ENCODE measurements at places on chromosomes 13 and 19.
A peak's percentile ranks its signal among the peaks of the same experiment; 100 is the strongest.

GRCh38 chr13:113275387-113275786 lies 21.7 kb upstream of the LAMP1 start:
- peak; percentile 28 for DNase-seq

GRCh38 chr19:1066748-1067340 lies at the start of gene ARHGAP45:
ARHGAP45 (plus strand) TSS chr19:1067167; CDS start chr19:1067406, 239 bp downstream.
- peak; percentile 90 for DNase-seq

GRCh38 chr19:338421-338820 lies 6.2 kb downstream of the MIER2 start:
- DNase-seq, result no peak

DNA sequence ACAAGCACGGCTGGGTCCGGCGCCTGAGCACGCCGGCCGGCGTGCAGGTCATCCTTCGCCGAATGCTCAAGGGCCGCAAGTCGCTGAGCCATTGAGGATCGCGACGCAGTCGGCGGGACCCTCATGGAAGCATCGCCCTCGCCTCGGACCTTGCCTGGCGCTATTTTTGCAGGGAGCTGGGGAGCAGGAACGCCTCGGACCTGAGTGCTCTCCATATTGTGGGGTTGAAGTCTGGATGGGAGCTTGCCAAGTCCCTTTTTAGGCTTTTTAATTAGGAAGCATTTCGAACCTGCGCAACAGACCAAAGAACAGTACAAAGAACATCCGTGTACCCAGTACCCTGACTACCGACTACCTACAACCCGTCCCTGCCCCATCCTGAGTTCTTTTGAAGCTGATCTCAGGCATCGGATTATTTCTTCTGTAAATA lies 628 bp downstream of the MRPL34 start:
- no peak for DNase-seq

GRCh38 chr19:3175781-3176714 lies 2.5 kb upstream of the S1PR4 start:
- DNase-seq, result peak; percentile 48

GRCh38 chr19:34109596-34109995 lies 62.7 kb upstream of the LSM14A start:
- DNase-seq, result no peak

- no peak for DNase-seq
These were observed 579.4 kb upstream of the MIR17HG start for GRCh38 chr13:90768116-90768515.

- no peak for DNase-seq
These were observed 5.5 kb upstream of the HAMP start for GRCh38 chr19:35276706-35277281.

DNA sequence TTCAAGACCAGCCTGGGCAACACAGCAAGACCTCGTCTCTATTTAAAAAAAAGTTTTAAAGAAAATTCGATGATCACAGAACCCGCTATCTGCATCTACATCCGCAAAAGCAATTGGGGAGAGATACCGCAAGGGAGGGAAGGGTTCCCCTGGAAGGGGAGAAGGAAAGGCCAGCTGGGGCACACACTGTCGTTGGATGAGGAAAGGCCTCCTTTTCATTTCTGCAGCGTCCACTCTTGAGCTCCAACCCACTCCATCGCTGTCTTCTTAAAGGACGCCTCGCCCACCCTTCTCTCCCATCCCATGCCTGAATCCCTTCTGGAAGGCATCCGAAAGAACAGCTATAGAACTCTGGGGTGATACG lies 3.2 kb upstream of the PRKCG start:
- DNase-seq, result peak; percentile 42

DNA sequence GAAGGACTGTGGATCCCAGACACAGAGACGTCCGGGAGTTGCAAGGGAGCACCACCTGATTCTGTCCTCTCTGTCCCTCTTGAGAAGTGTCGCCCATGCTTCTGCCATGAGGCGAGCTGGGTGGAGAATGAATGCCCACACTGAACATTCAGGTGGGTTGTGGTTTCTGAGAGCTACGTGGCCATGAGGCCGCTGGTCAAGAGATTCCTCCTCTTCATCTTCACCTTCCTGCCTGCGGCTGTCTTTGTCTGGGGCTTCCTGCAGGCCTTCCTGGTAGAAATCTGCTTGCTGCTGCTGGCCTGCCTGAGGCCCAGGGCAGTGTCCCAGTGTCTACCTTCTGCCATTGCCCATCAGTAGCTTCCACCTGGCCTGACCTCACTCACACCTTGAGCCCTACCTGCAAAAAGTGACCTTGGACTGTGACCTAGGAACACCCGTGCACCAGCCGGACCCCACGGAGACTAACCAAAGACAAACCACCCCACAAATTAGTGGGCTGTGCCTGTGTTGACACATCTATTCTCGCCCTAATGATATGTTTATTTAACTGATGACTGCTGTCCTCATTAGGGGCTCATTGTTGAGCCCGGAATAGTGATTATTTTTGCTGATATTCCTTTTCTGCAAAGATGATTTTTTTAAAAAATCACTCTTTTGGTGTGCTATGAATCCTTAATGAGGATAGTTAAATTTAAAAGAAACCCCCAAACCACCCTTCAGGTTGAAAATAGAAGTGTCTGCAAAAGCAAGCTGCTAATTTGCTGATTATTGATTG lies 38.7 kb upstream of the ZNF536 start:
- DNase-seq, result no peak

- DNase-seq, result no peak
These were observed 10.0 kb upstream of the FNDC3A start for GRCh38 chr13:48965736-48966135.

DNA sequence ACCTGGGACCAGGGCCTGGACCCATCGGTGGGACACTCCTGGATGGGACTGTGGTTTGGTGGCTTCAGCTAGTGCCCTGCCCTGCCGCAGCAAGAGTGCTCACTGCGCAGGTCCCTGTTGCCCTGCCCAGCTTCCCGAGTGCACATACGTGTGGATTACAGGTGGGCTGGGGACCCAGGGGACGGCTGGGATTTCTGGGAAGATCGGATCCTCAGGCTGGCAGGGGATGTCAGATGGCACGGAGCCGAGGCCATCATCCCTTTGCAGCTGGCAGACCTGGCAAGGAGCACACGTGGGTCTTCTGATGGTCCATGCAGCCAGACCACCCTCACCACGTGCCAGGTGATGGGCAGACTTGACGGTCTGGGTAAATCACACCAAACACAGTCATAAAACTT lies 69.3 kb downstream of the CHST8 start:
- no peak for DNase-seq

DNA sequence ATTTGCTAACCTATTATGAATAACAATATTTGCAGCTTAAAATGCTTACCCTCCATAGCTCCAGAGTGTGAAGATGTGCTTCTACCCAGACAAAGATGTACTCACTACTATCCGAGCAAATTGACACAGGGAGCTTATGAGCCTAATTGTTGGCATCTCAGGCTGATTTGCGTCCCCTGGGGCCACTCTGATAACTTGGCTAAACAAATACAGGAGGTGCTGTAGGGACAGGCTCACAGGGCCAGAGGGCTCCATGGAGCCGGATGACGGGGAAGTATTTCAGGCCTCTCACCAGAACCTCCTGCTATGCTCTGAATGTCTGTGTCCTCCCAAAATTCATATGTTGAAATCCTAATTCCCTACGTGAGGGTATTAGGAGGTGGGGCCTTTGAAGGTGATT lies 26.7 kb upstream of the C19orf12 start:
- no peak for DNase-seq

GRCh38 chr13:87676254-87677042 lies 5.3 kb downstream of the SLITRK5 start:
- DNase-seq, result no peak

GRCh38 chr13:75744127-75744526 lies 108.0 kb downstream of the LMO7 start:
- DNase-seq, result no peak

DNA sequence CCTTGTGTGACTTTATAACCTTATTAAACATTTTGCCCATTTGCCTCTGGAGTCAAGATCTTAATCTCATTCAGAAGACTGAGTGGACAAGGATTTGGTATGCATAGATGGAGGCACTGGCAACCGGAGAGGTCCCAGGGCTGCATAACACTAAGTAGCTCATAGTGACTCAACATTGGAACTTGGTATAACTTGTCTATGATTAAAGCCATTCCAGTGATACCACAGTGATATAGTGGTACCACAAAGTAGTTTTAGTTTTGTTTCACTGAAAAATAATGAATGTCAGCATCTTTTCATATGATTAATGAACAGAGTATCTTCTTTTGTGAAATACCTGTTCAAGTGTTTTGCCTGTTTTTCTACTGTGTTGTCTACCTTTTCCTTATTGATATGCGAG lies 26.4 kb downstream of the CDK8 start:
- DNase-seq, result no peak

DNA sequence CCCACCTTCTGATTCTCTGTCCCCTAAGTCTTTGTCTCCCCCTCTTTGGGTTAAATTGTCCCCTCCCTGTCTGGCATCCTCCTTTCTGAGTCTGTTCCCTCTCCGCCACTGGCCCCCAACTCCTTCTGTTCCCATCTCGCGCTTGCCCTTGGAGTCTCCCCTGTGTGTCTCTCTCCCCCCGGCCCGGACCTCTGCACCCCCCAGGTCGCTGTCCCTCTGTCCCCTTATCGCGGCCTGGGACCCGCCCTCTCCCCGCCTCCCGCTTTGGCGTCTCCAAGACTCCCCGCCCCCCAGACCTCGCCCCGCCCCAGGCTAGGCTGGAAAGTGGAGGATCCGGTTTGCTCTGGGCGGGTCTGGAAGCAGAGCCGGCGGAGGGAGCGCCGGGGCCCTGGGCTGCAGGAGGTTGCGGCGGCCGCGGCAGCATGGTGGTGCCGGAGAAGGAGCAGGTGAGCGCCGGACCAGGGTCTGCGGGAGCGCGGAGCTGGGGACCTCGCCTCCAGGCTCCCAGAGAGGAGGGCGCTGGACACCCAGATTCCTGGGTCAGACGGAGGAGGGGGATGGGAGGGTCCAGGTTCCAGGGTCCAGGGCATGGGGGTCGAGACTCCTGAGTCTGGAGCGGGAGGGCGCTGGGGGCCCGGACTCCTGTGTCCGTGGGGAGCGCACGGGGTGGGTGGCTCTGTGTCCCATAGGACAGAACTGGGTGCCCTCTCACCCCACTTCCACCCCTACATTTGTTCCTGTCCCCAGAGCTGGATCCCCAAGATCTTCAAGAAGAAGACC lies at the start of gene TRPM4:
TSS of gene TRPM4 (plus strand) at position 348 of the 780 bp plus-strand sequence. CDS start at position 423, 75 bp downstream.
- DNase-seq, result peak; percentile 28

GRCh38 chr19:19458110-19458816 lies 52.8 kb downstream of the GATAD2A start:
- DNase-seq, result no peak

GRCh38 chr19:53642381-53643099 lies 10.7 kb downstream of the DPRX start:
- DNase-seq, result no peak

GRCh38 chr13:75585153-75585552 lies 35.6 kb downstream of the UCHL3 start:
- no peak for DNase-seq

- DNase-seq, result no peak
These were observed 10.3 kb downstream of the CELF5 start for GRCh38 chr19:3234800-3235199.

DNA sequence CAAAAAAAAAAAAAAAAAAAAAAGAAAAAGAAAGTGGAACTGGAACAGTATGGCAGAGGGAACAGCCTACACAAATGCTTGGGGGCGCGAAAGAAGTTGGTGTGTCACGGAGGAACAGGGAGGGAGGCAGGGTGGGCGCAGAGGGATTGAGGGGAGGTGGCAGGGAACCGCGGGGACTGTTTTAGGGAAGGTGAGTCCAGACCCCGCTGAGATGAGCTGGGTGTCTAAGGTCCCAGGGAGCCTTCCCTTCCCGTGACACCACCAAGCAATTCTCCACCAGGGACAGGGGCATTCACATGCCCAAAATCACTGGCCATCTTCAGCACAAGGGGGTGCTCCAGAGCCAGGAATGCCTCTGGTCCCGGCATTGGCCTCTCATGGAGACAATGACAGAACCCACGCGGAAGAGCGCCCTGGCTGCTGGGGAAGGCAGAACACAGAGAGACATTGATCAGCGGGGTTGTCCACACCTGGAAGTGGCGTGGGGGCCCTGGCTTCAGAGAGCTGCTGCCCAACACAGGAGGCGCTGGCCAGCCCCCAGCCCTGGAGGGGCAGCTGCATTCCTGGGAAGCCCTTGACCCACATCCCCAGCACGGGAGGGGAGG lies 6.9 kb downstream of the PEAK3 start:
- peak; percentile 53 for DNase-seq

GRCh38 chr13:109673477-109673876 lies 112.9 kb downstream of the IRS2 start:
- DNase-seq, result no peak

GRCh38 chr13:41709511-41709910 lies 251.4 kb downstream of the VWA8 start:
- no peak for DNase-seq

DNA sequence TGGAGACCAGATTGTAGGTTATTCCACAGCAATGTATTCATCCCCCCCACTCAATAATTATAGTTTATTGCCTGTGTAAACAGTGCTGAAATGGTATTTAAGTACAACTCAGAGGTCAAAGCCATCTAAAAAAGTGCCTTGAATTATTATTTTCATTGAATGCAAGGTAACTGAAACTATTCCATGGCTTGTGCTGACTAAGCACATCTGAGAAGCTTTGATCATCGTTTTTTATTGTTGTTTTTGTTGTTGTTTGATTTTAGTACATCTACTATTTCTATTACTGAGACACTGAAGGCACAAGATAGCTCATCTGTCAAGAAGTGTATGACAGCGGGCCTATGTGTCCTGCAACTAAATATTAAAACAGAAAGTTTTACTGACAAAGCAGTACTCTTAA lies 308.0 kb downstream of the OXGR1 start:
- no peak for DNase-seq

- DNase-seq, result no peak
These were observed 7.6 kb downstream of the PRR36 start for GRCh38 chr19:7866399-7867091.

GRCh38 chr13:111325146-111325890 lies 4.9 kb downstream of the TEX29 start:
- no peak for DNase-seq

DNA sequence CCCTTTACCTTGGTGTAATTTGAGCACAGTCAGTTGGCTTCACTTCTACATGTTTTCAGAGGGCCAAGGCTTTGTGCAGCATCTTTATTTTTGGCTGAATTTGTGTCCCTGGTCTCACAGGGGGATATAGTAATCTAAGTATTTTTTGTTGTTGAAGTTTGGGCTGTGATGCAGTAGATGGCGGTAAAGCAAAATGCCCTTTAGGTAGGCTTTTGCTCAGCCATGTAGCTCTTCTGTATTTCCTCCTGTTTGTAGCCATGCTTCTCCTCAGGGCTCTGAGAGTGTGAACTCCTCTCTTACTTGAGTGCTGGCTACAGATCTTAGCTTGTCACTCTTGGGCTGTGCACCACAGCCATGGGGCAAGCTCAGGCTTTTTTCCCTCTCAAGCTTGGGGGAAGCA lies 328.6 kb downstream of the SLITRK5 start:
- DNase-seq, result no peak

DNA sequence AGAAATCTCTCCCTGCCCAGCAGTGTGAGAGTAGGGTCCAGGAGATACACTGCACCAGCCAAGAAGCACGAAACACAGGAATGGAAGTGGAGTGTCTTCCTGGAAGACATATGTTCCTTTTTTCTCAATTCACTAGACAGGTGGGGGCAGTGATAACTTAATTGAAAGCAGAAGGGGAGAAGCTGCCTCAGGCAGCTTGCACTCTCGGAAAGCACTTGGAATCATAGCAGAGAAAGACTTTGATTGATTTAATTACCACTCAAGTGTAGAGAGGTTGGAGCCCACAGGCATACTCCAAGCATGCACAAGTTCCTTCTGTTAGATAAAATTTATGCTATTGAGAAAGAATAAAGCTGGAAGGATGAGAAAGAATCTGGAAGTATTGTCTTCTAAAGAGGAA lies 249.4 kb downstream of the SLITRK6 start:
- DNase-seq, result no peak

Measured in CD4-positive, alpha-beta T cell treated with Interleukin-21 for 1 hour (primary cell).